ENCODE measurements at places on chromosomes 11 and 22.

DNA sequence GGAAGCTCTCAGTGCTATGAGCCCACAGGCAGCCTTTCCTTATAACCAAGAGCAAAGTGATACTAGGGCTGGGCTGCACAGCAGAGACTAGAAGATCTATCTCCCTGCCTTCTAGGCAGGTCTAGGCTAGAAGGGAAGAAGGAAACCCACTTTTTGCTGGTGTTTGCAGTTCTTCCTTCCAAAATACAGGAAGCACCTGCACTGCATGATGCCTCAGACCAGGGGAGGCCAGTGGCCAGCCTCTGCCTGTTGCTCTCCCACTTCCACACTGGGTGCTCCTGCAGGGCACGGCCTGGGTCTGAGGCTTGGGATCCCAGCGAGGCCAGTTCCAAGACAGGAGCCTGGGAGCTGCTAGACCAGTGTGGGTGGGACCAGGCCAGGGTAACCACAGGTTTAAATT, 6.0 kb upstream of the UCP3 start:
- no peaks in the 10 kb centered on the region for H3K27me3 ChIP-seq
- H3K4me3 ChIP-seq, result no peak overlapping the region
- H3K4me1 ChIP-seq, result peaks cover 9% of the 10 kb centered on the region
- no peaks in the 10 kb centered on the region for H3K36me3 ChIP-seq

DNA sequence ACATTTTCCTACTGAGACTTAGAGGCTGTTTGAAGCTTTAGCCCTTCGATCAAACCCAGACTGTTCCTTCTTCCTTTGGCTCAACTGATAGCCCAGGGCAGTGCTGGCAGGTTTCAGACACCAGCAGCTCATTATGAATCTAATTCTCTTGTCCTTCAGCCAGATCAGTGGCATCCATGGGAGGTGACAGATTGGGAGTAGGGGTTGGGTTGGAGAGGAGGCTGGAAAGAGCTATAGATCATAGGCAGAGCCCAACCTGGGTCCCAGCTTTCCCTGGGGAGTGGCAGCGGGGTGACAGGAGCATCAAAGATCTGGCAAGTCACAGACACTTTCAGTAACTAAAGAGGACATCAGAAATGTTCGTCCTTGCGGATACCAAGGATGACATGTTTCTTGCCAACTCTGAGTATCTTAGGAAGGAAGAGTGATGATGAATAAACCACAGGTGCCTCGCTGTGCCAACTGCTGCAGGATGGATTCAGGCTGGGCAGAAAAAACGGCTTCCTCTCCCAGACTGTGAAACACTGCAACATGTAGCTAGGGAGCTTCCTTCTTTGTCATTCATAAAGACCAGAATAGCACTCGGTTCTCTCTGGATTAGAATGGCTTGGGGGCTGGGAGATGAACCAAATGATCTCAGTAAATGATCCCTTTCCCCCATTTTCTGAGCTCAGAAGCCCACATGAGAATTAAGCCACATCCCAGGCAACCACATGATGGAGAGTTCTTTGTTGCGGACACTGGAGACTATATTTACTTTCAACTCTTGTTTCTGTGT, 19.1 kb downstream of the ABCC8 start:
- no peaks in the 10 kb centered on the region for H3K4me1 ChIP-seq
- H3K27me3 ChIP-seq, result no peaks in the 10 kb centered on the region
- no peak overlapping the region for H3K27ac ChIP-seq
- H3K36me3 ChIP-seq, result no peaks in the 10 kb centered on the region
- DNase-seq, result no peak

DNA sequence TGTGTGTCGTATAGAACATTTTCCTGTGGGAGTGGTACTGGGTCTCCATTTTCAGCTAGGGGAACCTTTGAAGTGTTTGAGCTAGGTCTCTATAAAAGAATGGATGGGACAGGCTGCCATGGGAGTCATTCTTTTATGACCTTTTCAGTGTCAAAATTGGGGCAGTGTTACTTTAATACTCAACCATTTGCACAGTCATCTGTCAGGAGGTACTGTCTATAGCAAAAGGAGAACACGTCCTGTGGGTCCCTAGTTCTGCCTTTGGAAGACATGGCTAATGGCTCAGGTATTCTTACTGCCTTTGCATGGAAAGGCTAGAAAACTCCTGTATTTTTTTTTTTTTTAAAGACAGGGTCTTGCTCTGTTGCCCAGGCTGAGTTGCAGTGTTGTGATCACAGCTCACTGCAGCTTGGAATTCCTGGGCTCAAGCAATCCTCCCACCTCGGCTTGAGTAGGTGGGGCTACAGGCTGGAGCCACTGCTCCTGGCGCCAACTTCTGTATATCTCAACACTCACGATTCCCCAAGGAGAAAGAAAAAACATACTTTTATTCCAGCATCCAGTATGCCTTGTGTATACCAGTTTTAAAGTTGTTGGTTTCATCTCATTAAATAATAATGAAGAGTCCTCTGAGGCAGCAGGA, 2.1 kb upstream of the ATF4 start:
- peak overlapping the region; percentile 100 for H3K27ac ChIP-seq
- no peak overlapping the region for H3K4me3 ChIP-seq
- no peak for DNase-seq
- peaks cover 24% of the 10 kb centered on the region for H3K4me1 ChIP-seq
- no peaks in the 10 kb centered on the region for H3K27me3 ChIP-seq

DNA sequence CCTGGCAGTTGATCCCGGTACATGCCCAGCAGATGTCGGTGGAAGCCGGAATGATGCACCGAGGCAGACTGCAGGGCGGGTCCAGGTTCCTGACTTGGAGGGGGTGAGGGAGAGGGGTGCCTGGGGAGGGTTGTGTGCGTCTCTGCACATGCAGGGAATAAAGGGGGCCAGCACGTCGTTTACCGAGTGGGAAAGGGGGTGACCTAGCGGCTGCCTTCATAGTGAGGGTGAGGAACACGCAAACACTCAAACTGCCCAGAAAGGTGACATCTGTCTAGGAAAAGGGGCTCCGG, 801.7 kb downstream of the TBC1D22A start:
- no peaks in the 10 kb centered on the region for H3K36me3 ChIP-seq
- no peak overlapping the region for H3K27ac ChIP-seq
- no peak for DNase-seq

DNA sequence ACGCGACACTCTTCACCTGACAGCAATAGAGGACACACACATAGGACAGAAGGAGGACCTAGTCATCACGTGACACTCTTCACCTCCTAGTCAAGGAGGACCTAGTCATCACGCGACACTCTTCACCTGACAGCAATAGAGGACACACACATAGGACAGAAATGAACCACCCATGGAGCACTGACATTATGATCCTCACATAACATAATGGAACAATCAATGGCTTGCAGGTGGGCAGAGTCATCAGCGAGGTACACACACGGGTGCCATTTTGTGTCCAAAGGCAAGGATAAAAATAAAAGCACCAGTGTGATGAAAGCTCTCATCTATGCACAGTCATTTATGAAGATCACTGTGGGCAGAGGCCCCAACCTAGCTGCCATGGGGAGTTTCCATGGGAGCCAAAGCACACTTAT, 354.7 kb downstream of the LARGE1 start:
- H3K4me1 ChIP-seq, result peaks cover 57% of the 10 kb centered on the region
- H3K36me3 ChIP-seq, result no peaks in the 10 kb centered on the region
- DNase-seq, result no peak
- no peaks in the 10 kb centered on the region for H3K27me3 ChIP-seq
- peak overlapping the region; percentile 26 for H3K27ac ChIP-seq

DNA sequence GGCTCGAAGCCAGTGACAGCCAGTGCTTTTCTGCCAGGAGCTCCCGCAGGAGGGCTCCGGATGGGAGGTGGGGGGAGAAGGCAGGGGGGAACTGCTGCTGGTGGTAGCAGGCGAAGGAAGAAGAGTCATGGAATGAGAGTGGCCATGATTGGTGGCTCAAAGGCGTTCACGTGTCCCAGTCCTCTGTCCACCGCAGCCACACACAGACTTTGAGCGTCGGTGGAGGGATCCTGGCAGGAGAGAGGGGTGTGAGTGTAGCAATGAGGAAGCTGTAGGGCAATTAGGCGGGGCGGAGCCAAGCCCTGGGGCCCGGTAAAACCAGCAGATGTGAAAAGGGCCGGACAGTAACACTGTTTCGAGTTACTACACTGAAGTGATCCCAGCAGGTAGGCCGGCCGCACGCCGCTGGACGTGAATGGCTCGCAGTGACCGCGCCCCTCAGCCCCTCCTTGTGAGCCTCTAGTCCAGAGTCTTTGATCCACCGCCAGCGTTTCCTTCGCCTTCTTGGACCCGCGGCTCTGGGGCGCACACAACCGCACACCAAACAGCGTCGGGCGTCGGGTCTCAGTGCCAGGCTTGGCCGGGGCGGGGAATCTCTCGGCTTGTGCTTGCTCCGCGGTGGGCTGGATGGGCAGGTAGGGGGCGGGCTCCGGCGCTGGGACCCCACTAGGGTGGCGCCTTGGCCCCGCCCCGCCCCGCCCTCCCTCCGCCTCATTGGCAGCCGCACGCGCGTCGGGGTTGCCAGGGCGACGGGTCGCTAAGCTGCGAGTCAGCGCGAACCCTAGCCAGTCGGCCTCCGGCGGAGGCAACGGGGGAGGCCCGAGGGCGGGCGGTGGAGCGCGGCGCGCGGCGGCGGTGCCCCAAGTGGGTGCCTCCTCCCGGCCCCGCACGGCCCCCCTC, at the start of gene LRRC10B:
TSS of gene LRRC10B (plus strand) at position 788 of the 900 bp plus-strand sequence. CDS start 250 bp downstream, outside the sequence.
- peak within 1 kb of the TSS; percentile 43 for H3K4me3 ChIP-seq
- H3K4me1 ChIP-seq, result peaks cover 24% of the 10 kb centered on the region
- no peaks in the 10 kb centered on the region for H3K36me3 ChIP-seq
- H3K27me3 ChIP-seq, result peaks cover 62% of the 10 kb centered on the region

- H3K4me1 ChIP-seq, result no peaks in the 10 kb centered on the region
- H3K4me3 ChIP-seq, result no peak overlapping the region
- no peak for DNase-seq
- no peaks in the 10 kb centered on the region for H3K36me3 ChIP-seq
Measured at GRCh38 chr11:122392508-122392907, 263.0 kb upstream of the UBASH3B start.

GRCh38 chr11:133936136-133936535, 20.6 kb downstream of the IGSF9B start:
- no peak for DNase-seq
- H3K4me1 ChIP-seq, result no peaks in the 10 kb centered on the region
- no peaks in the 10 kb centered on the region for H3K27me3 ChIP-seq
- H3K4me3 ChIP-seq, result no peak overlapping the region

DNA sequence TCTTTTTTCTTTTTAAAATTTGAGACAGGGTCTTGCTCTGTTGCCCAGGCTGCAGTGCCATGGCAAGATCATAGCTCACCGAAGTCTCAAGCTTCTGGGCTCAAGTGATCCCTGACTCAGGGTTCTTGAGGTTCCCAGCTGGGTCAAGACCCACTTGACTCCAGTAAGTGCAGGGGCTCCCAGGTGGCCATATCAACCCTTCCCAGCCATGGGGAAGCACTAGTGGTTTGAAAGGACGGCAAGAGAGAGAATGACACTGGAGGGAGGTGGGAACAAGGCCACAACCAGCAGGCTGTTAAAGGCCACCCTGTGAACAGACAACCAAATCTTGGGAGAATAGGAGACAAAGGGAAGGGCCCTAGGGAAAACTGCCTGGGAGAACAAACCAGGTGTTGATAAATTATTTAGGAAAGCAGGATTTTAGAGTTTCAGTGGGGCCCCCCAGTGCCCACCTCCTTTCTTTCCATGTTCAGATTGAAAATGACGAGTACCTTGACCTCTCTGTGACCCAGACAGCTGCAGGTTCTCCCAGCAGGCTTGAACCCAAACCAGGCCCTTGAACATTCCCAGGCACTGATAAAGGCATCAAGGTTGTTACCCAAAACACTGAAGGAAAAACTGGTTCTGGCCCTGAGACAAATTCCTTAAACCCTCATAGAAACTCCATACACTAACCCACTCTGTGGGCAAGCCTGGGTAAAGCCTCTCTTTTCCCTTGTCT, 28.8 kb downstream of the KLHL22 start:
- peaks cover 45% of the 10 kb centered on the region for H3K36me3 ChIP-seq
- H3K4me1 ChIP-seq, result peaks cover 10% of the 10 kb centered on the region
- H3K4me3 ChIP-seq, result no peak overlapping the region
- H3K27ac ChIP-seq, result no peak overlapping the region
- no peaks in the 10 kb centered on the region for H3K27me3 ChIP-seq
- DNase-seq, result no peak

GRCh38 chr11:76805206-76805913, 22.2 kb downstream of the TSKU start:
- no peaks in the 10 kb centered on the region for H3K27me3 ChIP-seq
- DNase-seq, result no peak
- H3K36me3 ChIP-seq, result no peaks in the 10 kb centered on the region
- peaks cover 14% of the 10 kb centered on the region for H3K4me1 ChIP-seq

- H3K36me3 ChIP-seq, result no peaks in the 10 kb centered on the region
- peaks cover 5% of the 10 kb centered on the region for H3K4me1 ChIP-seq
- H3K27me3 ChIP-seq, result peaks cover 66% of the 10 kb centered on the region
- H3K4me3 ChIP-seq, result no peak overlapping the region
- no peak overlapping the region for H3K27ac ChIP-seq
Measured at GRCh38 chr22:50016988-50017700, 4.6 kb upstream of the IL17REL start.

- H3K4me1 ChIP-seq, result no peaks in the 10 kb centered on the region
- no peak overlapping the region for H3K4me3 ChIP-seq
- no peak for DNase-seq
- no peaks in the 10 kb centered on the region for H3K36me3 ChIP-seq
- no peak overlapping the region for H3K27ac ChIP-seq
Measured at GRCh38 chr11:8352103-8352875, 88.6 kb upstream of the LMO1 start.

GRCh38 chr11:102431404-102431803, 21.2 kb downstream of the TMEM123 start:
- H3K4me3 ChIP-seq, result no peak overlapping the region
- no peak for DNase-seq
- peaks cover 50% of the 10 kb centered on the region for H3K4me1 ChIP-seq
- no peaks in the 10 kb centered on the region for H3K27me3 ChIP-seq

- no peaks in the 10 kb centered on the region for H3K4me1 ChIP-seq
- H3K36me3 ChIP-seq, result no peaks in the 10 kb centered on the region
- no peak overlapping the region for H3K4me3 ChIP-seq
- no peak overlapping the region for H3K27ac ChIP-seq
- DNase-seq, result no peak
Measured at GRCh38 chr11:73585834-73586575, 11.9 kb downstream of the FAM168A start.

DNA sequence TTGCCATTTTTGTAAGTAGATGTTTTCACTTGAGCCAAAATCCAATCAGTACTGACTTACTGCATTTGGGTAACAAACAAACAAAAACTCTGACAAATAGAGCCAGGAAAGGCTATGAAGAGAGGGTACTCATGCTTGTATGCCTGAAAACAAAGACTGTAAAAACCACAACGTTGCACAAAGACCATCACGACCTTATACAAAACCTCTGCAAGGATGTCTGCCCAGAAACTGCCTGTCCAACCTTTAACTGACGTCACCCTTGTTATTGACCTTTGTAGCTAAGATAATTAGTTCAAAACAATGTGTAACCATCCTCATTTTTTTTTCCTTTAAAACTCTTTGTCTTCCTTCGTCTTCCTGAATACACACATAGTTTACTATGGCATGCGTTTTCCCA, 804 bp upstream of the CREBZF start:
- H3K4me3 ChIP-seq, result no peak overlapping the region
- DNase-seq, result no peak
- peaks cover 23% of the 10 kb centered on the region for H3K36me3 ChIP-seq
- H3K27ac ChIP-seq, result no peak overlapping the region
- peaks cover 27% of the 10 kb centered on the region for H3K4me1 ChIP-seq

- H3K4me1 ChIP-seq, result no peaks in the 10 kb centered on the region
- DNase-seq, result no peak
- H3K27me3 ChIP-seq, result no peaks in the 10 kb centered on the region
- no peaks in the 10 kb centered on the region for H3K36me3 ChIP-seq
Measured at GRCh38 chr11:20235164-20235563, 74.9 kb upstream of the DBX1 start.

- no peaks in the 10 kb centered on the region for H3K36me3 ChIP-seq
- peak overlapping the region; percentile 45 for H3K27ac ChIP-seq
- no peak for DNase-seq
- H3K4me3 ChIP-seq, result no peak overlapping the region
Measured at GRCh38 chr22:31056986-31057599, 24.0 kb upstream of the SMTN start.

All from heart right ventricle (tissue), 16 donors.